ENCODE measurements at places on chromosomes 3 and 15.

DNA sequence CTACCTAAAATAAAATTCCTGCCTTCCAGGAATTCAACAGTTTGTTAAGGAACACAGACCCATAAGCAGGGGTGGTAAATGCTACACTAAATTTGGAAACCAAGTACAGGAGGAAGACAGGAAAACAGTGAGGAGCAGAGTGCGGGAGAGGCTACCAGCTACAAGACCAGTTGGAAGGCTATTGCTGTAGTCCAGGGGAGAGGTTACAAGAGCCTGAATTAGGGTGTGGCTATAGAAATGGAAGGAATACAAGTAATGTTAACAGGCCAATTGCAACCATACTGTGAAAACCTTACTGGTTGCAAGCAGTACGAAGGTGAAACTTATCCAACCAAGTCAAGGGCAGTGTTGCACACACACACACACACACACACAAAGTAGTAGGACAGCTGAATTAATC lies 880 bp upstream of the ARMC8 start:
- DNase-seq = no peak

- no peak for DNase-seq
Observed at GRCh38 chr3:73743551-73743950, 118.8 kb upstream of the PDZRN3 start.

DNA sequence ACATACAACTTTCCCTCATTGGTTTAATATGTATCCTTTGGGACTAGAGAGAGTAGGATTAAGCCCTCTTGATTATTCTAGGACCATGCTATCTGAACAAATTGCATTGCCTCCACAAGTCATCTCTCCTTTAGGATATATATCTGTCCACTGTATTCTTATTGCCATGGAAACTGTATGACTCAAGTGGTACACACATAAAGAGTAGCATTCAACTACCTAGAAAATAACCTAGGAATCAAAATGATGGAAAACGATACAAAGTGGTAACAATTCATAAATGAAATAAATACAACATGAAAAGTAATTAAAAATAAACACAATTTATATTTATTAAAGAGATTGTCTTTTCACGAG lies 212.1 kb upstream of the P2RY1 start:
- no peak for DNase-seq

DNA sequence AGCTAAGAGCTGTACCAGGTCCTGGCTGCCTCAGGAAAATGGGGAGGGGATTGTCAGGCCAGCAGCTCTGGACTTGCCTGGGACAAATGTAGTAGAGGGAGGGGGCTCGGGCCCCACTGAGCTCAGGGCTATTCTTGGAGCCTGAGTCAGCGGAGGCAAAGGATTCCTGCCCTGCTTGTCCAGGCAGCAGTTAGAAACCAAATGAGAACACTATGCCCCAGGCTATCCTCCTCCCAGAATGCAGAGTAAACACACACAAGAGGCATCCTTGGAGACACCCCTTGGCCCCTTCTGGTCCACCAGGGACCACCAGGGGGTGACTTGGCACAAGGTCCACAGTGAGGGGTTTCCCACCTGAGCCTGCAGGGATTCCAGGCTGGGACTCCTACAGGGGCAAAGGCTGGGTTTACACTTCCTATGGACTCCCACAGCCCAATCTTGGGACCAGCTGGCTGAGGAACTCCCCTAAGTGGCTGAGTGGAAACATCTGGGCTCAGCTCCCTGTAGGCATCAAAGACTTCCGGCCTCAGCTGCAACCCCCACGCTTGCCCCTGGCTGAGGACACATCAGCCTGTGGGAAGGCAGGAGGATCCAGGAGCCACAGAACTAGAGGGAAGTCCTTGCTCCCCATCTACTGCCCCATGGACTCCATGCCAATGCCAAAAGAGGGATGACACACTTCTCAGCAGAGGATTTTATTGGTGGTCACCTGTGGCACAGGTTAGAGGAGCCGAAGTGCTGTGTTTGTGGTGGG lies 3.4 kb upstream of the COL7A1 start:
- DNase-seq = no peak

GRCh38 chr15:59528961-59529402 lies 82.6 kb upstream of the GCNT3 start:
- peak; percentile 13 for DNase-seq

DNA sequence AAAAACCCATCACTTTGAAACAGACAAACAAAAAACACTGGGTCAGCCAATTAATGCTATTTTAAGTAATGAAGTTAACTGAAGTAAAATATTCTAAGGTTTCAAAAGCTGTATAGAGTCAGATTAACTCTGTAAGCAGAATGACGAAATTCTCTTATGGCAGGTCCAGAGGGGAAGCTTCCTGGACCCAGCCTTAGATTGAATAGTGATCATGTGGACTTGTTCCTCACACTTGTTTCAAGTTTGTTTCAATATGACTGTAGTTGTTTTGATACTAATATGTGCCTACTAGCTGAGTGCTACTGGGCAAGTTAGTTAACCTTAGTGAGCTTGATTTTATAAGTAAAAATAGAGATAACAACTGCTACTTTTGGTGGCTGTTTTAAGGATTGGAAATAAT lies 32.6 kb downstream of the PLS1 start:
- no peak for DNase-seq

DNA sequence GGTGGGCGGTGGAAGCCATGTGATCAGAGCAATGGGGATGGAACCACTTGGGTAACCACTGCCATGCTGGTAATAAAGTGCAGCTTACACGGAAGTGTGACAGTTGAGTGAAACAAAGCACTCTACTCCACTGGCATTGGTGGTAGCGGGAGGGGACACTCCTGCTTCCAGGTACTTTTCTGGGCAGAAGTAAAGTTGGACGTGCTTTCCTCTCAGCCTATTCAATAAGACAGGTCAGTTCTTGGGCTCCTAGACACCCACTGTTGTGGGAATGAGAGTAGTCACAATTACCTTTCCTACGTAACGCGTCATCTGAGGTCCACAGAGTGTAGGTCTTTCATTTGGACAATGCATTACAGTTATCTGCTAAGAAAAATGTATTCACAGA lies 51.7 kb upstream of the CHD2 start:
- no peak for DNase-seq

- no peak for DNase-seq
Observed at GRCh38 chr15:70411143-70411863, 313.6 kb upstream of the TLE3 start.

DNA sequence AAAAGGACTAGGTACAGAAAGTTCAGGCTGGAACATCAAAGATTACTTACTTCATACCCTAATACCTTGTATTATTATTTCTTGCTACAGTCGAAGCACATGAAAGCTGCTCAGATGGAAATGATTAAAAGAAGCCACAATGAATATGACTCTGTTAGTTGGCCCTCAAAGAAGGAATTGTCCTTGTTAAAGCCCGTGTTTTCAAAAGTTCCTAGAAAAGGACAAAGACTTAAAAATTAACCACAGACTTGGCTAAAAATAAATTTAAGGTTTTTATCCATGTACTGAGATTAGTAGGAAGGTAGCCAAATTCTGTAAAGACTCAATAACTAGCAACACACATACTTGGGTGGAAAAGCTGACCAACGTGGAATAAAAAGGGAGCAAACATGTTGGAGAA lies 251.0 kb upstream of the RARB start:
- no peak for DNase-seq

GRCh38 chr3:52231502-52232278 lies 6.2 kb upstream of the TLR9 start:
- peak; percentile 96 for DNase-seq

- DNase-seq = no peak
Observed at GRCh38 chr3:170809975-170810357, 60.0 kb downstream of the RPL22L1 start.

DNA sequence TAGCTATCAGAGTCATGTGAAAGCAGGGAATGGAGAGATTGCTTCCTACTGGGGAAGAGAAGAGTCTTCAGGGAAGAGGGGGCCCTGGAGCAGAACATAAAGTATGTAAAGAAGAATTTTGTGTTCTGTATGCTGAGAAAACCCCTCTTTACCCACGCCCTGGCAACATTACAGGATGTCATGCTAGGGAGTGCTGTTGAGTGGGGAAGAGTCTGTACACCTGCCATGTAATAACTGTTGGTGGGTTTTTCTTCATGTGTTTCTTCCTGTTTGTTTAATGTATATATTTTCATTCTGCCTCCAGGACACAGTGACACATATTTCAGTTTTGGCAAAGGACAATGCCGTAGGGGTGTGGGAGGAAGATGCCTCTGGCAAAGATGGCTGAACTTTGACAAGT lies 122.8 kb upstream of the LPP start:
- no peak for DNase-seq

DNA sequence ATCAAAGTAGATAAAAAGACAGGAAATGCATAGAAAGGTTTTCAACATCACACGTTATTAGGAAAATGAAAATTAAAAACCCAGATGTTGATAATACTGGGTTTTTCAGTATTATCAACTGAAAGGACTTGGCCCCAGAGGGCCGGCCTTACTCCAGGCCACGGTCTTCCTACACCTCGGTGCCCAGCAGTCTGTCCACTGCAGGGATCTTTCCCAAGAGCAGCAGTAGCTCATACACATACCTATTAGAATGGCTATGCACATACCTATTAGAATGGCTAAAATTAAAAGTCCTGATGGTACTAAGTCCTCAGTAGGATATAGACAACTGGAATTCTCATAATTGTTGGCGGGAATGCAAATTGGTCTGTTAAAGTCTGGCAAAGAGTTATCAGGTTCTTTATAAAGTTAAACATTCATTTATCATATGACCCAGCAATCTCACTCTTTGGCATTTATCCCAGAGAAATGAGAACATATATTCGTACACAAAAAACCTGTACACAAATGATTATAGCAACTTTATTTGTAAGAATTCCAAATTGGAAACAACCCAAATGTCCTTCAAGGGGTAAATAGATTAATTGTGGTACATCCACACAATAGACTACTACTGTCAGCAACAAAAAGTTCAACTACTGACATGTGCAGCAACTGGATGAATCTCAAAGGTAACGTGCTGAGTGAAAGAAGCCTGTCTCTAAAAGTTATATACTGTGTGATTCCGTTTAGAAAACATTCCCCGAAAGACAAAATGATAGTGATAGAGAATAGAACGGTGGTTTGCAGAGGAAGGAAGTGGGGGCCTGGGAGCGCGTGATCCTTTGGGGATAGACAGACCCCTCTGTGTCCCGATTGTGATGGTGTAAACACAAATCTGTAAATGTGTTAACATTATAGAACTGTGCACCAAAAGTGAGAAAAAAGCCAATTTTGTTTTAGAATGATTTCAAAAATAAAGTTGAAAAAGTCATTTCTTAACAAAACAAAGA lies 62.3 kb downstream of the MCTP2 start:
- DNase-seq = no peak

DNA sequence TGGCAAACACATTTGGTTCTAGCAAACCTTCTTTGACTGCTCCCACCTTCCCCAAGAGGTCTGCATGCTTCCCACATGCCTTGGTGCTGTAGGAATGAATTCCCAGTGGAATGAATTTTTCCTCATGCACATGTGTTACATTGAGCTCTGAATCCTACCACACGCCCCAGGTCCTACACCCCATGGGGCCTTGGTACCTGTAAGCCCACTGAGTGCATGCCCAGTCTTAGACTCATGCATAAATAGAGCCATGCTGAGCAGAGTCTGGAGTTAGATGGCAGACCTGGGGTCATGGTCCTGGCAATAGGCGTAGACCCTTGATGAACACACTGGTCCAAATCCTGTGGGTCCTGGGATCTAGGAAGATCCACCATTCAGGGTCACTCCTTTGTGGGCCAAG lies 81.8 kb downstream of the EPHB1 start:
- no peak for DNase-seq

GRCh38 chr3:112303764-112304325 lies 9.8 kb upstream of the SLC9C1 start:
- no peak for DNase-seq

DNA sequence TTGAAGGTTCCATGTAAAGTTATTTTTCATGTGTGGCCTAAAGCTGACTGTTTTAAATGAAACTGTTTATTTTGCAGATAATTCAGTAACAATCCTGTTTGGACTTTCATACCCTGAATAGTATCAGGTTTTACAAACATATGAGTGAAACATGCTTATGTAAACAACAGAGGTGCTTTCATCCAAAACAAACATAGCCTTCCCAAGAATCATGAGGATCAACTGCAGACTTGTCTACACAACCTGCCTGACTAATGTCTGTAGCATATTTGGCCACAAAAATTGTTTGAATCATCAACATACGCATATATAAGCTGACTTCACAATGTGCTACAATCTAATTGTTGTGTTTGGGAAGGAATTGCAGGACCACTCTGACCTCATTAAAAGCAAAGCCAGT lies 190.4 kb downstream of the DIPK2A start:
- no peak for DNase-seq

Data from activated CD8-positive, alpha-beta memory T cell treated with anti-CD3 and anti-CD28 coated beads for 48 hours (primary cell).